ENCODE measurements at places on chromosomes 2 and 18. TPM values are rescaled to one million over a fixed set of nuclear protein-coding genes. Genes with fewer than 3 reads are reported as not detected.

POMC gene
- total RNA-seq: 0.68 TPM

CXCR1 gene
- total RNA-seq: not detected

ZNF385B gene
- total RNA-seq: 0.83 TPM

GNAL gene
- 19.4 TPM for total RNA-seq

DNA sequence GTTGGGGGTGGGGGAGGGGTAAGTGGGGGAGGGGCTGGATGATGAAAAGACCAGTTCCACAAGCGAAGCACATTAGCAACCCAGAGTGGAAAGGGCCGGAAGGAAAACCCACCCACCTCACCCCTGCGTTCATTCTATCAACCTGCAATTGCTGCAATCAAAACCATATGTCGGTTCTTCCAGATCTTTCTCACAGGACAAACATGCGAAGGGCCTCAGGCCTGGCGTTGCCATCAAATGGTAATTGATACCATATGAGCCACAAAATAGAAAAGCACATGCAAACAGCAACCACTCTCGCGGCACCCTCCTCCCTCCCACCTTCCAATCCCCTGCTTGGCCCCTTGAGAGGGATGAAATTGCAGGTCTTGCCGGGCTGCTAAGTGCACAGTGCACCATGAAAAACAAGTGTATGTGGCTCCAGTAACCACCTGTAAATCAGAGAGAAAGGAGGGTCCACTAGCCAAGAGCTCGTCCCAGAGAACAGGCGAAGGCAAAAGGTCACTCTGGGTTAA, 287.5 kb downstream of the TCF4 start:
- DNase-seq: no peak

DNA sequence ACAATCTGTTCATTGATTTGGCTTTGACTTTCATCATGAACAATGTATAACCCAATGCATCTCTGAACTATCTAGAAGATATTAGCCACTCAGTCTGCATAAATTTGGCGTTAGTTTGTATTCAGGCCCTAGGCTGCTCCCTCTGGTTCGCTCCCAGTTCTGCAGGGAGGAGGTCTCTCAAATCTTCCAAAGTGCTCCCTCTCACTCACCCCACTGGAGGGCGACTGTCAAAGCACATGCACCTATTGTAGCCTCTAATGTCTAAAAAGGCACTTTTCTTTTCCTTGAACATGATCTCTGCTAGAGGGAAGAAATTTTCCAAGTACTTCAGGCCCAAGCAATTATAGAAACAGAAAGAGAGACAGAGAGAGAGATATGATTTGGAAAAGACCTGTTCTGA, 291.5 kb downstream of the TDRD15 start:
- DNase-seq: no peak

- DNase-seq: no peak
Measured at GRCh38 chr18:35573531-35573930, 8.0 kb upstream of the GALNT1 start.

GRCh38 chr2:108612514-108613183, 78.4 kb downstream of the LIMS1 start:
- DNase-seq: peak; percentile 67

DNA sequence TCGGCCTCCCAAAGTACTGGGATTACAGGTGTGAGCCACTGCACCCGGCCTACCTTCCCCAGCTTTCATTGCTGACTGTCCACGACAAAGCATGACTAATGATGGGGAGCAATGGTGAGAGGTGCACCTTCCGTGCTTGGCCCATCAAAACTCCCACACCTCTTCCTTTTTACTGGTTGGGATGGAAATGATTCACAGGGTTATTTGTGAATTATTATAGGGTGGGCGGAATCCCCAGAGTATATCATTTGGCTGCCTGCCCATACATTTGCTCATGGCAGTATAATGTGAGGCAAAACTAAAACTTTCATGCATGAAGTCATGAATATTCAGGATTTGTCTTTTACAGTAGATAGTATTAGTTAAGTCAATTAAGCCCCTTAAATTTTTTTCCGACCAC, 334.2 kb upstream of the NETO1 start:
- no peak for DNase-seq

GRCh38 chr2:239387811-239388210, 13.0 kb downstream of the HDAC4 start:
- DNase-seq: no peak

Data from ureter (tissue), 1 donor.